Peyer's patch (tissue), 4 donors: ENCODE measurements at places on chromosomes 2 and 18. TPM values are rescaled to one million over a fixed set of nuclear protein-coding genes. Genes with fewer than 3 reads are reported as not detected.

The ATP6V1B1 gene
- total RNA-seq, result 5.8 TPM

The CRYGC gene
- not detected for total RNA-seq

GRCh38 chr2:142179686-142180085 lies 48.9 kb upstream of the LRP1B start:
- no peak for DNase-seq

DNA sequence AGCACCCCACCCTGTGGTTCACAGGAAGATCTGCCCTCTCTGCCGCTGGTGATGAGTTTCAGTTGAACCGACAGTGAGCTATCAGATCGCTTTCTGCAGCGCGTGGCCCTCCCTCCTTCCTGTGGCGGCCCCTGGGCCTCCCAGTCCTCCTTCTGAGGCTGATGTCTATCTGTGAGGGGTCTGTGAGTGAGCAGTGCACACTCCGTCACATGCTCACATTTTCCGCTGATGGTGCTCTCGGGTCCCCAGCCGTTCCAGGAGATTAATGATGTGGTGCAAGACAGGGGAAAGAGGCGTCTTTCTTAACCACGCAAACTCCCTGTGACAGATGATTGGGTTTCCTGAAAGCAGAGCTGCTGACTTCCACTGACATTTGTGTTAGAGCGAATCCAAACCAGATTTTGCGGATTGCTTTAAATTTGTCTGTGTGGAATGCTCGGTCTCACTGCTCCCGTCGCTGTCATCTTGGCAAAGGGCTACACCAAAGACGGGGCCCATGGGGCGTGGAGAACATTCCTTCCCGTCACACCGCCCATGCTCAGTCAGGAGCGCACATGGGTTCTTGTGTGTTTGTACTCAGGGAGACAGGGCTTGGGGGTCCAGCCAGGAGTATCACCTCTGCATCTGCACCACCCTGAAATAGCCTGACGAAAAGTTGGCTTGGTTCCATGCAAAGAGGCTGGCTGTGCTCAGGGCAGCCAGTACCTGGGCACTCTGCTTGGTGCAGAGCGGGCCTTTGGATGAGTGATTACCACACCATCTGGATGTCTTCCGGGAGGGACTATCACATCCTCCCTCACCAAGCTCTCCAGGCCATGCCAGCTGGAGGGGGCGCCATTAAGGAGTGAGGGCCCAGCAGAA lies 154.7 kb upstream of the HS6ST1 start:
- no peak for DNase-seq

DNA sequence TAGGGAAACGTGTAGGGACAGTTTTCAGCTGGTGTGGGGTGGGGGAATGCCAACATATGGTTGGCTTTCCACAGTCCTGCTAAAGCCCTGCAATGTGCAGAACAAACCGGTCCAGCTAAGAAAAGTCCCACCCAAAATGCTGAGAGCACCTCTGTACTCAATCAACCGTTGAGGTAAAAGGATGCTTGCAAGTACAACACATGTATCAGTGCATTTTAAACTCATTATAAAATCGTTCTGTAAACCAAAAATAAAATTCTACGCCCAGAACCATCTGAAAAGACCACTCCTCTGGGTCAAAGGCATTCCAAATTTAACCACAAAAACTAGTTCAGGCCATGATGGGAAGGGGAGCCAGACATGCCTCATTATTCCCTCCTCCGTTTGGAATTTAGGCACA lies 2.0 kb upstream of the TYMS start:
- DNase-seq, result no peak
